ENCODE measurements at places on chromosomes 6 and 20.
A peak's percentile ranks its signal among the peaks of the same experiment; 100 is the strongest.

DNA sequence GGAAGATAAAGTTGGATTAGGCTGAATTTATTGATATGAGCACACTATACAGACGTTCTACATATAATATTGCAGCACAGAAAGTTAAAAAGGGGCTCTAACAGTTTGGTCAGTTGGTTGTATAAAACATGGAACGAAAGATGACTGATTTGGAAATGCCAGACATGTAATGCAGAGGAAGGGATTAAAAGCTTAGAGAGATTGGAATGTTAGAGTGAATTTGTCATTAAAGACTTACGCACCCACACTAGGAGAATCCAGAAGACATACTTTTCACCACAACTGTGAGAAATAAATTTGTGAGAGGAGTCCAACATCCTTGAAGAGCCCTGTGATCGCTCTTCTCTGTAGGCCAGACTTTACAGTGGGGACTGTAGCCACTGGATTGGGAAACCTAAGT is 134.7 kb downstream of the GPR63 start:
- DNase-seq = no peak

GRCh38 chr6:21382821-21383449 is 210.6 kb upstream of the SOX4 start:
- no peak for DNase-seq

DNA sequence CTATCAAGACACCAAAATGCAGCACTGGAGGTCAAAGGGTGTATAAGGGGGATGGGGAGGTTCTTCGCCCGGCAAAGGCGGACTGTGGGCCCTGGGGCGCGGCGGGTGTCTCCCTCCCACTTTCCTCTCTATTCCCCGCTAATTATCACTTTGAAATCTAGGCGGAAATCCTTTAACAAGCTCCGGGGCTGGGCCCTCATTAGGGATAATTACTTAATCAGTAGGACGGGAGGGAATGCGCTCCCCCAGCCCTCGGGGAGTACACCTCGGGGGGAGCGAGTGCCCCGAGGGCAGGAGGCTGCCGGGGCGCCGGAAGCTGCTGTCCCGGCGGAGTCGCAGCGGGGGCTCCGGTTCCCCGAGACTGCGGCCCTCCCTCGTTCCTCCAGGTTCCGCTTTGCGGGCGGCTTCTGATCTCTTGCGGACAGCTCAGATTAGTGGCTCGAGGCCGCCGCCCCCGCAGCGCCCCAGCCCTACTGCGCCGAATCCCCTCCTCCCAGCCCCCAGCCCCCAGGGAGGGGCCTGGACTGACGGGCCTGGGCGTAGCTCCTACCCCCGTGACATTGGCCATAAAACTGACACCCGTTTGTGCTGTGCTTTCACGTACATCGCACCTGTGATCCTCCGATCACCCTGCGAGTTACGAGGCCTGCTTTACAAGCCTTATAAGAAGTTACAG is 14.7 kb downstream of the MUCL3 start:
- no peak for DNase-seq

DNA sequence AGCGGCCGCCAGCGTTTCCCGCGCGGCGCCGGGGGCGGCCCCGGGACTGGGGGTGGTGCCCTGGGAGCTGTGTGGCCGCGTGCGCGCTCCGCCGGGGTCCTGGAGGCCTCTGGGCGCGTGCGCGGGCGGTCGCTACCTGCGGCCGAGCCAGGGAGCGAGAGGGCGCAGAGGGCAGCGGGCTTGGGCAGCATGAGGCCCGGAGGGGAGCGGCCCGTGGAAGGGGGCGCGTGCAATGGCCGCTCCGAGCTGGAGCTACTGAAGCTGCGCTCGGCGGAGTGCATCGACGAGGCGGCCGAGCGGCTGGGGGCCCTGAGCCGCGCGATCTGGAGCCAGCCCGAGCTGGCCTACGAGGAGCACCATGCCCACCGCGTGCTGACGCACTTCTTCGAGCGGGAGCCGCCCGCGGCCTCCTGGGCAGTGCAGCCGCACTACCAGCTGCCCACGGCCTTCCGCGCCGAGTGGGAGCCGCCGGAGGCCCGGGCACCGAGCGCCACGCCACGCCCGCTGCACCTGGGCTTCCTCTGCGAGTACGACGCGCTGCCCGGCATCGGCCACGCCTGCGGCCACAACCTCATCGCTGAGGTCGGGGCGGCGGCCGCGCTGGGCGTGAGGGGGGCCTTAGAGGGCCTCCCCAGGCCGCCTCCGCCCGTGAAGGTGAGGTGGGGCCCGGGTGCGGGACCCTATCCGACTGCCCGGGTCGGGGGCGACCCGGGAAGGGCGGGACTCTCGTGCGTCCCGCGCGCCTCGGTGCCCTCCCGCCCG is at the start of gene PM20D2:
Gene PM20D2 (plus strand): TSS at position 100 of the 762 bp plus-strand sequence. CDS start 90 bp downstream, at position 190.
- DNase-seq = peak; percentile 82

DNA sequence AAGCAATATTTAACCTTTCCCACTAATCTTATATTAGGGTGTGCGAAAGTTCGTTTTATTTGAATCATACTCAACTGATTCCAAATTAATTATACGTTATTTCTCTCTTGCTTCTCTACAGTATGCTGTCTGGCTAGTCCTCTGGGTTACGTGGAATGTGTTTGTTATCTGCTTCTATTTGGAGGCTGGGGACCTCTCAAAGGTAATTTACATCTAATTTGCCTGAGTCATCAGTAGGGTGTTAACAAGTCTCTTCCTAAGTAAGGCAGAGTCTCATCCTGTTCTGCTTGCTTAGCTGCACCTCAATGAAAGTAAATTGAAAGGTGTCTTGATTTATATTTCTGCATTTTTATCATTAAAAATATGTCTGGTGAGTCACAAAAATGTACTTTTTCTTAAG is 551.5 kb downstream of the NKAIN2 start:
- no peak for DNase-seq

DNA sequence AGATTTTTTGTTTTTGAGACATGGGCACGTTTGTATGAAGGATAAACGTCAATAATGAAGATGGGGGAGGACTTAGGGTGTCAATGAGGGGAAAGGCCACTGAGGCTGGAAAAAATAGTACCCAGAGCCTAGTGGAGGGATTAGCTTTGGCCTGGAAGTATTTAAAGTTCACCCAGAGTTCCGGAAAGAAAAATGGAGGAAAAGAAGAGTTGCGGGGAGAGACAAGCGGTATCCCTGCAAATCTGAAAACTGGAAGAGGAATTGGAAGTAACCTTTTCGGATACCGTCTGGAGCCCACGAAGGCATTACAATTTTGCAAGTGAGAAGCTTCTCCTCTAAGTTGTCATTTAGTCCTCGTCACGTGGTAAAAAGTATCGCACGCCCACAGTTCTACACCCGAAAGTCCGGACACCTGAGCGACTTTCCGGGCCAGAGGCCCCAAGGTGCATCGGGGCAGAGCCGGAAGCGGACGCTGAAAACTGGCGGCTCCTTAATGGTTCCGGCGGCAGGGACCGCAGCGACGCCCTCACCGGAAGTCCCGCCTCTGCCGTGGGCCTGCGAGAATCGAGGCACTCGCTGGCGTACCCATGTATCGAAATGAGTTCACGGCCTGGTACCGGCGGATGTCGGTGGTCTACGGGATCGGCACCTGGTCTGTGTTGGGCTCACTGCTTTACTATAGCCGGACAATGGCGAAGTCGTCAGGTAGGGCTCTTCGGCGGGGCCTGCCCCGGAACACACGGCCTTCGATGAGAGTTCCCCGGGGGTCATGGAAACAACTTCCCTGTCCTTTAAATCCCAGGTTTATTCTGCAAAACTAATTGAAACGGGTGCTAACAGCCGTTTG is at the start of gene SMIM26:
Gene SMIM26 (plus strand): TSS at position 541 of the 847 bp plus-strand sequence. CDS start 47 bp downstream, at position 588.
- DNase-seq = peak; percentile 88

- DNase-seq = no peak
Observed at GRCh38 chr20:60302875-60303274, 344.7 kb downstream of the CDH26 start.

GRCh38 chr6:12911427-12911826 is 194.9 kb downstream of the PHACTR1 start:
- DNase-seq = peak; percentile 18

DNA sequence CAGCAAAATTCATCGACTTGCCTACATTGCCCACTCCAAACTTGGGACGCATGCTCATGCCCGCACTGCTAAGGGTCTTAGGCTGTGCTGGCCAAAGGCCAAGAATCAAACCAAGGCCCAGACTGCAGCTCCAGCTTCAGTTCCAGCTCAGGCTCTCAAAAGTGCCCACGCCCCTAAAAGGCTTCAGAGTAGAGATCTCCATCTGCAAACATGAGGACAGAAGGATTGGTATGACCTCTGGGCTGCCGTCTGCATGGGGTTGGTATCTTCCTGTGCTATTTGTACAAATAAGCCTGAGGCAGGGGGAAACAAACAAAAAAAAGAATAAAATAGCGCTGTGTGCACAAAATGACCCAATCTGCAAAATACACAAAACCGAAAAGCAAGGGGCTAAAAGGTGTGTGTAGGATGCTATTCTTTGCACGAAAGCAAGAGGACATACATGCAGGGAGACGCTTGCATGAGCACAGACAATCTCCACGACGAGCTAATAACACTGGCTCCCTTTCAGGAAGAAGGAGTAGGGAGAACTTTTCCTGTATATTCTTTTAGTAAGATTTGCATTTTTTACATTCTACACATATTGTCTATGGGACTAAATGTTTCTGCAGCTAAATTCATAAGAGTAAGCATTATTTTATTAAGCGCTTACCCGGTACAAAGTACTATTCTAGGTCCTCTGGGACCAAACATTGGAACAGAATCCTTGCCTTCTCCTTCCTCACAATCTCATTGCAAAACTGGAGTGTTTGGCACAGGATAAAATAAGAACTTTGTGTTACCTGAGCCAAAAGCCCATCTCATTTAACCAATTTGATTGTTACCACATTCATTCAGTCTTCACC is 33.1 kb downstream of the ATP9A start:
- no peak for DNase-seq

DNA sequence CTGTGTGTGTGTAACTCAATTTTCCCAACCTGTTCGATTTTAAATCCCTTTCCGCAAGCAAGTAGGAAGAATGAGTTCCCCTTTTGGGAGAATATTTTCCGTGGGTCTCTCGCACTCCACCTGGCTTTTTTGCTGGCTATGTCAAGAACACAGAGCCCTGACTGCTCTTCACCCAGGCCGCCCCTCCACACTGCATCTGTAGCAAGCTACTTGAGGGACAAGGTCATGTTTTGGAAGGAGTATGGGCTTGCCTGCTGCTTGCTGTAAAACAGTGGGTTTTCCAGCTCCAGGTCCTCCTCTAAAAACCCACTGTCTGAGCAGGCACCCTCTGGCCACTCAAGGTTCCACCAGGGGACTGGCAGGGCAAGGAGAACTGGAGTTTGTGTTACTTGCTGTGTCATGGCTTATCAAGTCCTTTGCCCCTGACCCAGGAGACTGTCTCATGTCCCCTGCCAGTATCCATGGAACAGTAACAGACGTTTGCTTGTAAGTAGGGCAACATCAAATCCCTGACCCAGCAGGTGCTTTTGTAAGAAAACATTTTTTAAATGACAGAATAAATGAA is 35.5 kb upstream of the SYNJ2 start:
- DNase-seq = no peak

- peak; percentile 61 for DNase-seq
Observed at GRCh38 chr6:134723081-134723871, 226.6 kb downstream of the ALDH8A1 start.

GRCh38 chr20:6381887-6382286 is 259.1 kb upstream of the FERMT1 start:
- DNase-seq = peak; percentile 17

DNA sequence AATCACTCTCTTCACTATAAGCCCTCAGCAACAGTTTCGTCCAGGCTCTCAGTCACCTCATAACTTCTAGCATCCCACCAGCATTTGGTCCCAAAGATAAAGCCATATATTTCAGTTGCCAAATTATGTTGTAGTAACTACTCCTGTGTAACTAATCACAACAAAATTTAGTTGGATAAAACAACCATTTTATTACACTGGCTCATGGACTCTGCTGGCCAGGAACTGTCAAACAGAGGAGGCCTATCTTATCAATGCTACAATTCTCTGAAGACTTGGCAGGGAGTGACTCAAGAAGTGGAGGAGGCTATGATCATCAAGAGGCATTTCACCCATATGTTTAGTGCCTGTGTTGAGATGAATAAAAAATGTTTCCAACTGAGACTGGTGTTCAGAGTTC is 1082.3 kb upstream of the GJE1 start:
- no peak for DNase-seq

GRCh38 chr6:146578054-146578453 is 20.7 kb upstream of the ADGB start:
- DNase-seq = no peak

GRCh38 chr20:50957798-50958614 is at the start of gene DPM1:
DPM1 (minus strand) TSS chr20:50958532; CDS start chr20:50958523, 9 bp downstream.
- peak; percentile 93 for DNase-seq

DNA sequence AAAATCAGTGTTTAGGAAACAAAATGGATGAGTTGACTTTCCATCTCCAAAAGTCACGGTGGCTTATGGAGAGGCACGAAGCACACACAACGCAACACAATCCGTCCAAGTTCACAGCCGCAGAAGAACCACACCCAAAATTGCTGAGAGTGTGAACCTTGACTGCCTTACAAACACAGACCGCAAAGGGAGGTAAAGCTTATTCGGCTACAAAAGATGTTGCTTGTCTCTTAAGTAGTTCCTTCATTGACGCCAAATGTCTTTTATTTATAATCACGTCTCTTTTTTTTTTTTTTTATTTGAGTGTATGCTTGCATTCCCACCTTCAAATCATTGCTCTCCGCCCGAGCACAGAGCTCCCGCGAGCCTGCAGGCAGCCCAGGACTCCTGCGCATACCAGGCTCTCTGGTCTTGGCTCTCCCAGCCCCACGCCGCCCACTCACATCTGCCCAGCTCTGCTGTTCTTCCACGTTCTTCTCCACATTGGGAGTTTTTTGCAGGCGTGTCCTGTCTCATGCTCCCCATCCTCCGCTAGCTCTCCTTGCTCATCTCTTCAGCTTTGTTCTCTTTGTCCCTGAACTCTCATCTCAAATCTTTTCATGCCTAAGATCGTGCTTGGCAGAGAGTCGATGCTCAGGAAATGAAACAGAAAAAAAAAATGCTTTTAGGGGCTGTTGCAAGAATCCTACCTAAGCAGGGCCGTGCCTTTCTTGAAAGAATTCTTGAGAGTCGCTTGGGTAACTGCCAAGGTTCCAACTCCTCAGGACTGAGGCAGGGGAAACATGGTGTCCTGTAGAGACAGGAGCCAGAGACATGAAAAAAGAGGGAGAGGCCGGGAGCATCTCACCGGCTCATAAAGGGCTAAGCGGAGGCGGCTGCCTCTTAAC is 25.8 kb downstream of the LY86 start:
- no peak for DNase-seq

- DNase-seq = no peak
Observed at GRCh38 chr6:111864138-111865048, 8.9 kb downstream of the FYN start.

DNA sequence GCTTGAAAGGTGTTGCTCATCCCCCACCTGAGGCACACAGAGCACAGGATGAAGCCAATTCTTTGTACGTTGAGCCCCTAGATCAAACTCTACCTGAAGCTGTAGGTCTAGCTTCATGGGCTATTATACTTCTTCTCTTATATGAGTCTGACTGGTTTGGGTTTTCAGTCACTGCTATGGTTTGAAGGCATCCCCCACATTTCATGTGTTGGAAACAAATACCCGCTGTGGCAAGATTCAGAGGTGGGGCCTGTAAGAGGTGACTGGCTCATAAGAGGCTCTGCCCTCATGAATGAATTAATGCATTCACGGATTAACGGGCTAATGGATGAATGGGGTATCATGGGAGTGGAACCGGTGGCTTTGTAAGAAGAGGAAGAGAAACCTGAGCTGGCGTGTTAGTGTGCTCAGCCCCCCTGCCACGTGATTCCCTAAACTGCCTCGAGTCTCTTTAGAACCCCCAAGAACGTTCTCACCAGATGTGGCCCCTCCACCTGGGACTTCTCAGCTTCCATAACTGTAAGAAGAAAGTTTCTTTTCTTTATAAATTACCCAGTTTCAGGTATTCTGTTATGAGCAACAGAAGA is 39.2 kb downstream of the PREX1 start:
- DNase-seq = no peak

Data from Caki2 (cell line).